ENCODE measurements at places on chromosomes 6 and 20.
A peak's percentile ranks its signal among the peaks of the same experiment; 100 is the strongest.

GRCh38 chr6:1763404-1763803, 153.7 kb downstream of the FOXC1 start:
- DNase-seq, result no peak

DNA sequence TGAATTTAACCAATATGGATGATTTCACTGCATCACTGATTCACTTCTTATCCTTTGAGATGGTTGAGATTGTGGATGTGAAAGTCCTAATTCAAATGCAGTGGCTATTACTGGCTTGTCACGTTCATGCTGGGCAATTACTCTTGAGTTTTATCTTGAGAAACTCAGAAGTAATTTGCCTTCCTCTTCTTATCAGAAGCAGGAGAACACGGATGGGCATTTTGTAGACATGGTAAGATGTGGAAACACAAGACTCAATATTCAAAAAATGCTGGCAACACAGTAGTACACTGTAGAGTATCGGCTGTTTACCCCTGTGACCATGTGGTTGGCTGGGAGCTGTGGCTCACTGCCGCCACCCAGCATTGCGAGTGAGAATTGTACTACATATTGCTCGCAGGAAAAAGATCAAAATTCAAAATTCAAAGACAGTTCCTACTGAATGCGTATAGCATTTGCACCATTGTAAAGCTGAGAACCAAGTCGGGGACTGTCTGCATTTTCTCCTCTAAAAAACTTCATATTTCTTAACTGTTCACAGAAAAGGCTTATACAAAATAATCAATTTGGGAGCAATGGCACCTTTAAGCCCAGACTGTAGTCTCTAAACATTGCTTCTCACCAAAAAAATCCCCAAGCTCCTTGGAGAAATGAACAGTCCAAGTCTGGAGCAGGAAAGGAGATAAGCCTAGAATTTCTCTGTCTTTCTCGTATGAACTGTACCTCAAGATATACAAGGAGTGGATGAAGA, 61.9 kb upstream of the ELOVL5 start:
- DNase-seq, result peak; percentile 30

GRCh38 chr6:134979142-134979541, 29.2 kb upstream of the ALDH8A1 start:
- DNase-seq, result no peak

GRCh38 chr20:995170-995569, 6.9 kb downstream of the RSPO4 start:
- no peak for DNase-seq

DNA sequence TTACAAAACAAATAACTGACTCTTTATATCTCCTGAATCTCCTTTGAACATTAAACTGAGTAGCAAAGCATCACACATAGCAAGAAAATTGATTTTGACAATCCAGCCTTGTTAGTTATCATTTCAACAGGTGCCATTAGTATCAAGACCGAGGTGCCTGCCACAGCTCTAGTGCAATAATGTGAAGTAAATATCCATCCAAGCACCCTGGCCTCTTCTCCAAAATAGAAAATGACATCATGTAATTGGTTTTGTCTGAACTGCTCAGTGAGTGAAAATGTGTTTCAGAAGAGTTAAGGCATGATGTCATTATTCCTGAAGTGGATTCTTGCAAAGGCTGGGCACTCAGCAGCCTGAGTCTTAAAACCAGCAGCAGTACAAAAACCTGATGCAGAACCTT, 341.4 kb downstream of the PLCB1 start:
- DNase-seq, result no peak

GRCh38 chr20:43383026-43383795, 74.5 kb upstream of the SRSF6 start:
- no peak for DNase-seq

DNA sequence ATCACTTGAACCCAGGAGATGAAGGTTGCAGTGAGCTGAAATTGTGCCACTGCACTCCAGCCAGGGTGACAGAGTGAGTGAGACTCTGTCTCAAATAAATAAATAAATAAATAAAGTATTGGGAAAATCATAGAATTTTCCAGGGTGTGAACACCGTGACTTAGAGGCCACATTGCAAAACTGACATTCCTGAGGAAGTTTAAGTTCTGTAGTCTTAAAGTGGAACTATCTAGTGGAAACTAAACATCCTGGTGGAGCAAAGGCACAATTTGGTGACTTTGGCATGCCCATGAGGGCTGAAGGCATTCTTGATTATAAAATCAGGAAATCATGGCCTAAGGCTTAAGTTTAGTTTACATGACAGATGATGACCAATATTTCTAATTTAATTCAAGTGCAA, 32.7 kb upstream of the MCM3 start:
- no peak for DNase-seq

Measured in stimulated activated CD8-positive, alpha-beta memory T cell treated with anti-CD3 and anti-CD28 coated beads, Interleukin-12 subunit alpha, Interleukin-12 subunit beta, amount 100 ng/mL, for 4 hours (primary cell).